NCI-H2227 treated with DMSO at 0.1 percent for 48 hours (cell line): ENCODE measurements at places on chromosomes 2 and 18.
A peak's percentile ranks its signal among the peaks of the same experiment; 100 is the strongest.

DNA sequence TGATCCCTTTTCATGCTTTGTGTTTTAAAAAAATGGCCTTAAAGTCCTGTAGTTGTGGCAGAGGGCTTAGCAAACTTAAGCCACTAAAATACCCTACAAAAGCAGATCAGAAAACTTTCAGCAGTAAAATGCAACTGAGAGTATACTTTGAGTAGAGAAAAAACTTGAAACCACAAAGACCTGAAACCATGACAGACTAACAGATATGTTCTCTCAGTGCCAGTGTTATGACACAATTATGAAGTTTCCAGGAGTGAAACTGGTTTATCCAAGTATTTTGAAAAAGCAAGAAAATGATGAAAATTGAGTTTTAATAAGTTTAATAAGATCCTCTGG lies 74.5 kb downstream of the SPRED2 start:
- DNase-seq, result no peak

DNA sequence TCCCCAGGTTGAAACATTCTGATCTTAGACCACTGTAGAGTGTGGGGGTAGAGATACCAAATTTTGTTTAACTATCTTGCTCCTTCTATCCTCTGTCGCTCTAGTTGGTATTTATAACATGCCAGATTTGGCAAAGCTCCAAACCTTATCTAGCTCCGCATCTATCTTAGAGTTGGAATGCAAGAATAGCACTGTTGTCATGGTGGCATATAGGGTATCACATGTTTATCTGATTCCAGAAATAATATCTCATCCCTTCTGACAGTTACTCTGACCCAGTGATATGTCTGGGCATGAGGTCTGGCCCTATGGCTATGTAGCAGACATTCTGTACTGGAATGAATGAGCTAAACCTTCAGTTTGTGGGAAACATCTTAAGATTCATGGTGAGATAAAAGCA lies 51.7 kb downstream of the CABYR start:
- no peak for DNase-seq

- DNase-seq, result no peak
These were observed 52.4 kb downstream of the RABL2A start for GRCh38 chr2:113679457-113679856.

DNA sequence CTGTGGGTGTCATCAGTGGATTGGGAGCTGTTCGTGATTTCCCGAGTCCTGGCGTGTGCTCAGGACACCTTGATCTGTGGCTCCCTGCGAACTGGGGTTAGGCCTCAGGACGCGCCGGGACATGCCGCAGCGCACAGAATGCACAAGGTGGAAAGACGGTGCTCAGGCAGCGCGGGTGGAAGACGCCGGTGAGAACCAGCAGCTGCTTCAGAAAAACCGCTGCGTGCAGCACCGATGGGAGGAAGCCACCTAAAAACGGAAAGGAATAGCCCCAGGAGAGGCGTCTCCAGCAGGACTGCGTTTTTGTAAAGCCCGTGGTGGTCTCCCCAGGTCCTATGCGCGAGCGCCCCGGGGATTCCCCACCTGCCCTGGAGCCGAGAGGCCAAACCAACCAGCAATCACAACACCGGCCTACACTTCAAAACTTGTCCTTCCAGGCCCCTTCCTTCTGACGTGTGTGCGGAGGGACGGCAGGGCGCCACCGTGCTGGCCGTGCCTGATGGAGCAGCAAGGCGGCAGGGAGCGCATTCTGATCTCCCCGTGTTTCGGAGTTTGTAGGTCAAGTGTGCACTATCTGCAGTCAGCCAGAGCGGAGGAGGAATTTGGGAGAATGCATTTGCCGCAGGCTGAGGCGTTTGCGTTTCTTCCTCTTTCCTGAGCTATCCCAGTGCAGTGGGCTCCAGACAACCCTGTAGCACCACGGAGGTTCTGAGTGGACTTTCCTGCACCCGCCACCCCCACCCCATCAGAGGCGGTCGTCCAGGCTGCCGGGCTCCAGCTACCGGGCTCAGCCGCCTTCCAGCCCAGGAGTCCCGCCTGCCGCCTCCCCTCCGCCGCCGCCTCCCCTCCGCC lies 32.2 kb downstream of the RTP5 start:
- no peak for DNase-seq

DNA sequence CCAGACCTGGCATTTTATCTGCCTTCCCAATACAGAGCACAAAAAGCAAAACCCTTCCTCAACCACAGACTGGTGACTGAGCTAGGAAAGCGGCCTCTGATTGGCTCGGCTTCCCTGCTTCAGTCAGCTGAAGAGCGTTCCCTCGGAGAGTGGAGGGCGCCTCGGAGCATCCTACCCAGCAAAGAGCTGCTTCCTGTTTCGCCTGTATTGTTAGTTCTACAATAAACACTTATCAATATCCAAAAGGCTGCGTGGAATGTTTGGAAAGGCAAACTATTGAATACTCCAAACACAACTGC lies 125.0 kb downstream of the CACNB4 start:
- DNase-seq, result peak; percentile 82

GRCh38 chr2:69716555-69717120 lies 25.3 kb upstream of the ANXA4 start:
- no peak for DNase-seq

DNA sequence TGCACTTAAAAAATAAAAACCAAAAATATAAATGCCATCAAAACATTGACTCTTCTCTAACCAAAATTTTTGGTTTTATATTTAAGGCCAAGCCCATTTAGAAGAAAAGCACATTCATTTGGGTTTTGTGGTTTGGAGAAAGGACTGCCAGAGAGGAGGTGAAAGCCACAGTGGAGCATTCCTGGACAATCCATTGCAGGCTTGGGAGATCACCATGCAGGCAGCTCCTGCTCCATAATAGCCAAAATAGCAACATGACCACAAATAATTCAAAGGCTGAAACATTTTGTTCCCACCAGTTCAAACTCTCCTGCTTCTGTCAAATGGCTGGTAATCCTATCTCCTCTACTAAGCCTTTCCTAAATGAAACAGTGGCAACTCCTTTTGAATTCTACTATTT lies 73.5 kb downstream of the GALNT3 start:
- no peak for DNase-seq

GRCh38 chr18:24397131-24397693 lies 412 bp downstream of the OSBPL1A start:
- DNase-seq, result peak; percentile 80

DNA sequence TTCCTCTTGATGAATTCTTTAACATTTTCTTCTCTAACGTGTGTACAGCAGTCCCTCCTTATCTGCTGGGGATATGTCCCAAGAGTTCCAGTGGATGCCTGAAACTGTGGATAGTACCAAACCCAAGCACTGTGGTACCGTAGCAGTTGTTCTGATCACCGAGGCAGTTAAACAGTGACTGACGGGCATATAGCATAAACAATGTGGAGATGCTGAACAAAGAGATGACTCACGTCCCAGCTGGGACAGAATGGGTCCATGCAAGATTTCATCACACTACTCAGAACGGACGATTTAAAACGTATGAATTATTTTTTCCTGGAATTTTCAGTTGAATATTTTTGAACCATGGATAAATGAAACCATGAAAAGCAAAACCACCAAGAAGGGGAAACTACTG lies 54.5 kb upstream of the SPAG16 start:
- DNase-seq, result no peak

GRCh38 chr18:8999872-9000271 lies 102.6 kb upstream of the NDUFV2 start:
- DNase-seq, result no peak

DNA sequence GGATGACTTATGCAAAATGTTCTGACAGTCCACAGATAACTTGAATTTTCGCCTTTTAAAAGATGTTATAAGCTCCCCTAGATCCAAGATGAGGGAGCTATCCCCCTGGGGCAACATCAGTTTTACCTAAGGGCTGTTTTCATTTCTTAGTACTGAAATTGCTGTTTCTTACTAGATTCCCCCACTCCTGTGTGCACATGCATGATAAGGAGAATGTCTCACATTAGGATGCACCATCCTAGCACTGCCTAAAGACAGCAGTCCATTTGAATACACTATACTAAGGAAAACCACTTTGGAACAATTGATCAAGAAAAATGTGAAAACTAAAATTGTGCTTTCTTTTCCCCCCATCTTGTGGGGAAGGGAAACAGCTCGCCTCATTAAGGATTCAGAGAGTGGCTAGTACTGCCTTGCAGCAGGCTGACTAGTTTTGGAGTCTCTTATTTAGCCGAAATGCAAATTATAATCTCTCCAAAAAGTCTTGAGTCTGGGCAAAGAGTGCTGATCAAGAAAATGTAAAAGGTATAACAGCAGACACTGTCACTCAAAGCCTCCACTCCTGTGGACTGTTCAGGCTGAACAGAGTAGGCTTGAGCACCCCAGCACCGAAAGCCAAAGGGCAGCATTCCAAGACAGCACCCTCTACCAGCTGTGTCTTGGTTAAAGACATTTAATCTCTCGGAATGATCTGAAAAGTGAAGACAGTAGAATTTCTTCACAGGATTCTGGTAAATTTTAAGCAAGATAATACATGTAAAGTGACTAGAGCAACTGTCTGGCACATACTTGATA lies 65.0 kb downstream of the ZNF385B start:
- no peak for DNase-seq

- DNase-seq, result no peak
These were observed 55.7 kb downstream of the CXCR4 start for GRCh38 chr2:136062066-136062837.

DNA sequence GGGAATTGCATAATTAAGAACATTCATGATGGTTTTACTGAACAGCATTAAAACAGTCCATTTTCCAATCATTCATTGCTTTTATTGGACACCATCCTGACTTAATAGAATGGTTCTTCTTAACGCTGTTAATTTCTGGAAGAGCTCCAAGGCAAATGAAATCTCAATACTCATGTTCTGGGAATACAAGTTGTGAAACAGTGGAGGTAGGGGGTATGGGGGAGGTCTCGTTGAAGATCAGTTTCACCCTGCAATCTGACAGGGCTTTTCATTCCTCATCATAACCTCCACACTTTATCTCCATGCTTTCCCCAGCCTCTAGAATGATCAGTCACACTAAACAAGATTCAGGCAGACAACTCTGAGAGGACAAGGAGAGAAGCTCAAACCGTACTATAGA lies 113.6 kb downstream of the ETAA1 start:
- DNase-seq, result no peak

DNA sequence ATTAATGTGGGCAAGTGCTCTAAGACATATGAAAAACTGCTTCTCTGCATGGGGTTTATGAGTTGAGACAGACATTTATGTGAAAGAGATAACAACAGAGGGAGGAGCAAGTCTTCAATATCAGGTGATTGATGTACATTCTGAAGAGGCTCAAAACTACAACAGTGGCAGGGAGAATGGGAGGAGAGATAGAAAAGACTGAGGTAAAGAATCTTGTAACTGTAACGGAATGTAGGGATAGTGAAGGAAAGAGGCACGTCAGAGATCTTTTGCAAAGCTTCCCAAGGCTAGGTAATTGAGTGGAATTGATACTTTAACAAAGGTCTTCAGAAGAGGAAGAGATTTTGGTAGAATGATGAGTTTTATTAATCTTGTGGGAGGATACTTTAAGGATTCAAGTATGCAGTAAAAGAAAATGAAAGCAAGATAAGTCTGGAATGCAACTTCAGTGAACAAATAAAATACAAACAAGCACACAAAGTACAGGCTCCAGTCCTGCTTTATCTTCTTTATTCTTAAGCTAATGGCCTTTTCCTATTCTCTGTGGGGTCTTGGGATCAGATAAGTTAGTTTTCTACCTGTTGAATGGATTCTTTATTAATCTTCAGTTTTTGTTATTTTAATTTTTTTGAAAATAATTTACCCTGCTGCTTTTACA lies 15.0 kb downstream of the SMAD4 start:
- peak; percentile 34 for DNase-seq

DNA sequence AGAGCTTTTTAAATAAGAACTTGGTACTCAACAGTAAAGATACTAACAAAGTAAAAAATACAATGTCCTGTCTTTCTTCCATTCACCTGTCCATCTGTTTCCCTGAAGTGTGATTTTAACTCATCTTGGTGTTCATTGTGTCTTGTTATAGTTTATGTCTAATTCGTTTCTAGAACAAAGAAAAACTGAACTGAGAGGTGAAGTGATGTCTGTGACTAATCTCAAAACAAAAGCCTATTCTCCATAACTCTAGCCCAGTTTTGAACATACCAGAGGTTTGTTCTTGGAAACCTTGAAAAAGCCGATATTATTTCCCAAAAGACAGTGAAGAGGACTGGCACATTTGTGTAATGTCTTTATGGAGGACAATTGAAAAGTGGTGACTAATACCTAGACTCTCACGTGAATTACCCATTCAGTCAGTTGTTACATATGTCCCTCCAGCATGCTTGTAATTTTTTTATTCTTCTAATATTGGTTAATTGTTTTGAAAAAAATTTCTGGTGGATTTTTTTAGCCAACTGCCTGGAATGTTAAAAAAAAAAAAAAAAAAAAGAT lies 725.8 kb downstream of the SATB2 start:
- DNase-seq, result no peak
